ENCODE measurements at places on chromosomes 6 and 20. TPM values are rescaled to one million over a fixed set of nuclear protein-coding genes. Genes with fewer than 3 reads are reported as not detected.

DNA sequence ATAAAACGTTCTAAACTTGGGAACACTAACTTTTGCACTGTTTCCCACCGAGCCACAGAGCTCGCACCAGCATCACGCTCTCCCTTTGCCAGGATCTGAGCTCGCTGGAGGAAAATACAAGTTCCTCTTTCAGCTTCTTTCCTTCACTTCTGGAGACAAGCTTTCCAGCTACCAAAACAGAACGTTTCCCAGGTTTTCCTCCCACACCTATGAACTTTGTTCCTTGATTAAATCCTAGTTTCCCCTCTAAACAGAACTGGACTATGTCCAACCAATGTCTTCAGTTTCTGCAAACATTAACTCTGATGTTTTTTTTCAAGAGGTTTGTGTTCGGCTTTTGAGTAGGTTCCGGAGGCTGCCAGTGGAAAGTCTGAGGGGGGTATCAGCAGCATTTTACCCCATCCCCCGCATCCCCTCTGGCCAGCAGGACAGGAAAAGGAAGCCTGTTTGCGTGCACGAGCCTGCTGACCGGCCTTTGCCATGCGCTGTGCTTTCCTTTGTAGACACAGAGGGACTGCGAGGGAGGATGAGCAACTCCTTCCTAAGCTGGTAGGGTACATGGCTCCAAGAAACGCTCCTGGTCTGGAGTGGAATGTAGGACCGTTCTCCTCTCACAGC is 135.5 kb downstream of the LY86 start:
- peaks cover 18% of the 10 kb centered on the region for H3K4me1 ChIP-seq
- DNase-seq, result no peak
- no peak overlapping the region for H3K27ac ChIP-seq
- H3K36me3 ChIP-seq, result no peaks in the 10 kb centered on the region

- H3K36me3 ChIP-seq, result no peaks in the 10 kb centered on the region
- no peak overlapping the region for H3K27ac ChIP-seq
- no peak for DNase-seq
- H3K4me1 ChIP-seq, result no peaks in the 10 kb centered on the region
- H3K4me3 ChIP-seq, result no peak overlapping the region
- H3K27me3 ChIP-seq, result no peaks in the 10 kb centered on the region
These were observed 202.7 kb downstream of the MAFB start for GRCh38 chr20:40486297-40486696.

DNA sequence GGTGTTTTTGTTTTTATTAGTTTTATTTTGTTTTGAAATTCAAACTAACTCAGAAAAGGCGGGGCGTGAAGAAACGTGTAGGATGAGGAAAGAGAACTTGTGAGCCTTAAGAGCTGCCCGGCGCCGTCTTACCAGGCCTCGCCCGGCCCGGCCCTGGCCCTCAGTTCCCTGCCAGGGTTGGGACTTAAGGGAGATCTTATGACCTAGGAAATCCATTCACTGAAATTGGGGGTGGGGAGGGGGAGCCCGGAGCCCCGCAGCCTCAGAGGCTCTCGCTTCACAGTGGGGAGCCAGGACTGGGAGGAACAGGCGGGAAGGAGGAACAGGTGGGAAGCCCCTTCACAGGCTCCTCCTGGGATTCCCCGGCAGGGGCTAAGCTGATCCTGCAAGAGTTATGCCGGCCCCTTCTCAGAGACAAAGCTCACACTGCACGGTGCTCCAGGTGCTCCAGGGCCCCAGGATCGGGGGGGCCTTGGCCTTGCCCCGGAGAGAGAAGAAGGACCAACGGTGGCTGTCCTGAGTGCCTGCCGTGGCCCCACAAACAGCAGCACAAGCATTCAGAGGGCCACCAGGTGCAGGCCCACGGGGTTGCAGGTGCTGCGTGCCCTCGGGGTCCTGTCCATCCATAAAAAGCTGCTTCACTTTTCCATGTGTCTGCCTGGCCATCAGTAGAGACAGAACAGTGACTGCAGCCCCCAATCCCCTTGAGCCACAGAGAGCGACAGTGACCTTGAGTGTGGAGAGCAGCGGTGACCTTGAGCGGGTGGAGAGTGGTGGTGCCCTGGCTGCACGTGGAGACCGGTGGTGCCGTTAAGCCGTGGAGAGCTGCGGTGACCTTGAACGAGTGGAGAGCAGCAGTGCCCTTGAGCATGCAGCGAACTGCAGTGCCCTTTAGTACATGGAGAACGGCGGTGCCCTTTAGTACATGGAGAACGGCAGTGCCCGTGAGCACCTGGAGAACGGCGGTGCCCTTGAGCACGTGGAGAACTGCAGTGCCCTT is 152.7 kb downstream of the DLL1 start:
- H3K4me1 ChIP-seq, result no peaks in the 10 kb centered on the region
- H3K4me3 ChIP-seq, result no peak overlapping the region
- H3K36me3 ChIP-seq, result no peaks in the 10 kb centered on the region

Gene DNAH8
- 1.1 TPM for total RNA-seq

DNA sequence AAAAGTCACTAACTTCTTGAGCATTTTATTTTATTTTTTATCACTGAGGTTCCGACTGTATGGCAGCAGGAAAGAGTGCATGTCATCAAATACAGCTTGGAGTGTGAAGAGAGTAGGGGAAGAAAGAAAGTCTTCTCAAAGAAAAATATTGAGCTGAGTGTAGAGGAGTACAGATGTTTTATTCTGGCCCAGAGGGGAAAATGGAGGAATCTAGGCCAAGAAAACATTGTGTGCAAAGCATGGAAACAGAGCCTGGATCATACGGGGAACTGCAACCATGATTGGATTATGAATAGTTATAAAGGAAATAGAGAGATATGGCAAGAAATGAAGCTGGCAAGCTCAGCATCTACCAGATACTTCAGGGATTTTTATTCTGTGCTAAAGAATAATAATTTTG is 104.2 kb upstream of the SCGN start:
- no peak overlapping the region for H3K4me3 ChIP-seq
- no peaks in the 10 kb centered on the region for H3K36me3 ChIP-seq
- peaks cover 8% of the 10 kb centered on the region for H3K4me1 ChIP-seq
- DNase-seq, result no peak
- H3K27me3 ChIP-seq, result no peaks in the 10 kb centered on the region
- no peak overlapping the region for H3K27ac ChIP-seq

GRCh38 chr20:62692176-62692575 is 16.5 kb upstream of the NTSR1 start:
- H3K27me3 ChIP-seq, result no peaks in the 10 kb centered on the region
- H3K4me1 ChIP-seq, result no peaks in the 10 kb centered on the region
- H3K27ac ChIP-seq, result no peak overlapping the region
- no peak for DNase-seq
- no peaks in the 10 kb centered on the region for H3K36me3 ChIP-seq

GRCh38 chr6:62808565-62809293 is 402.5 kb upstream of the FKBP1C start:
- DNase-seq, result no peak
- no peaks in the 10 kb centered on the region for H3K4me1 ChIP-seq
- H3K27ac ChIP-seq, result no peak overlapping the region
- no peaks in the 10 kb centered on the region for H3K36me3 ChIP-seq
- no peak overlapping the region for H3K4me3 ChIP-seq

Gene C20orf141
- total RNA-seq, result not detected

DNA sequence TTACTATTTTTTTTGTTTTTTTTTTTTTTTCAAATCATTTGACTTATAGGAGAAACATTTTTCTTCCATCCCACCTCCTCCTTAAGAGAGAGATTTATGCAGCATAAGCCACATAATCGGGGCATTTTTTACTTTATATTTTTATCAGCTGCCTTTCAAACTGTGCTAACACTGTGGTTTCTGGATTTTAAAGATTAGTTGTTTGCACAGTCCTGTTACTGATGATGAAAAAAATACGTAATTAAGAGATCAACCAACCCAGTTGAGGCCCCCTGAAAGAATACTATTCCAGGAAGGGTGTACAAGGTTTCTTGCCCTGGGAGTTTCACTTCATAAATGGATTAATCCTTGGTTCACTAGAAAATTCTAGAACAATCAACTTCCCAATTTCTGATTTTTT is 68.3 kb downstream of the MMS22L start:
- H3K27me3 ChIP-seq, result no peaks in the 10 kb centered on the region
- no peak for DNase-seq
- H3K36me3 ChIP-seq, result peaks cover 1% of the 10 kb centered on the region

Gene CLVS2
- not detected for total RNA-seq

DNA sequence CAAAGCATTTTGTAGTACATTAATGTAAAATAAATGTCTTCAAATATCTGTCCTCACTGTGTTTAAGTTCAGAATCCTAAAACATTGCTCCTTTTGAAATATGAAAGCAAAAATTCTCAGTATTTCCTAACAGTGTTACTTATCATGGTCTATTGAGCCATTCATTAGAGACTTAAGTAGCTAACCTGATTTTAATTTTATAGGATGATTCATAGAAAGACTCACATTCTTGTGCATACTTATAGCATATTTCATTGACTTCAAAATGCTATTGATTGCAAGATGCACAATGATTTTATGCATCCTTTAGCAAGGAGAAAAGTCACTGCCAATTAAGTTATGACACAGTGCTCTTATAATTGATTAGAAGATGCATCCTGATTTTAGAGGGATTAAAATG is 85.7 kb downstream of the HIVEP1 start:
- H3K4me1 ChIP-seq, result no peaks in the 10 kb centered on the region
- H3K27me3 ChIP-seq, result no peaks in the 10 kb centered on the region
- no peak for DNase-seq
- no peak overlapping the region for H3K27ac ChIP-seq
- no peak overlapping the region for H3K4me3 ChIP-seq

GRCh38 chr6:38354037-38354381 is 285.7 kb downstream of the BTBD9 start:
- H3K4me1 ChIP-seq, result peaks cover 6% of the 10 kb centered on the region
- no peaks in the 10 kb centered on the region for H3K36me3 ChIP-seq
- no peak overlapping the region for H3K4me3 ChIP-seq
- no peak for DNase-seq
- no peak overlapping the region for H3K27ac ChIP-seq
- no peaks in the 10 kb centered on the region for H3K27me3 ChIP-seq

DNA sequence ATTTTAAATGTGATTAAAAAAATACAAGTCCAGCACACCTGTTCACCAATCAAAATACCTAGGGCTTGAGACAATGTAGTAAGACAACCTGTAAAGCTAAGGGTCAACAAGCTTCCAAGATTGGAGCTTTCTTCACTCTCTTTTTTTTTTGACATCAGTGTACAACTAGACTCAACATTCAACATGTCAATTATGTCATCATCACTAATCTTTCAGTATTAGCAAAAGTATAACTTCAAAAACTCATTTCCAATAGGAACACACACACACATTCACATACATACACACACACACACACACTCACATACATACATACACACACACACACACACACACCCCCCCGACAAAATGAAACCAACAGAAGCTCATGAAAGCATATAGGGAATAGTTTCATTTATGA is 26.0 kb downstream of the PRKN start:
- no peaks in the 10 kb centered on the region for H3K27me3 ChIP-seq
- H3K27ac ChIP-seq, result no peak overlapping the region
- no peak overlapping the region for H3K4me3 ChIP-seq
- H3K4me1 ChIP-seq, result peaks cover 6% of the 10 kb centered on the region
- H3K36me3 ChIP-seq, result no peaks in the 10 kb centered on the region
- no peak for DNase-seq

Gene OTOR
- not detected for total RNA-seq

- no peak for DNase-seq
- no peaks in the 10 kb centered on the region for H3K36me3 ChIP-seq
- H3K27ac ChIP-seq, result no peak overlapping the region
- no peaks in the 10 kb centered on the region for H3K27me3 ChIP-seq
- no peak overlapping the region for H3K4me3 ChIP-seq
- peaks cover 3% of the 10 kb centered on the region for H3K4me1 ChIP-seq
These were observed 71.9 kb upstream of the RREB1 start for GRCh38 chr6:7035837-7036249.

GRCh38 chr6:31597006-31597405 is 4.2 kb upstream of the NCR3 start:
- H3K4me3 ChIP-seq, result no peak overlapping the region
- H3K27ac ChIP-seq, result no peak overlapping the region
- no peaks in the 10 kb centered on the region for H3K27me3 ChIP-seq
- no peaks in the 10 kb centered on the region for H3K36me3 ChIP-seq
- peak; percentile 86 for DNase-seq

DNA sequence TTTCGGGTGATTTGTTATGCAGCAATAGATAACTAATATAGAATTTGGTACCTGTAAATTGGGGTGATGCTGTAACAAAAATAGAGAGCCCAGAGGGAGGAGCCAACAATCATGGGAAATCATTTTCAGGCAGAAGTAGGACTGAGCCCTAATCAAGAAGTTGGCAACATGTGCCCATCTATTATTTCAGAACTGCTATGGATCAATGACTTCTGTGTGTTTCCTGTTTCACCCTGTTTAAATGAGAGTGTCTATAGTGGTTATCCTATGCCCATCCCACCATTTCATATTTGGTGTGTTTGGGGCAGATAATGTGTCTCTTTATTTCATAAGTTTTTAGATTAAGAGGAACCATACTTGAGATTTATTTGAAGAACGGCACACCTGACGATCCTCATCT is 330.8 kb upstream of the CITED2 start:
- no peak overlapping the region for H3K27ac ChIP-seq
- no peaks in the 10 kb centered on the region for H3K27me3 ChIP-seq
- H3K4me3 ChIP-seq, result no peak overlapping the region
- no peaks in the 10 kb centered on the region for H3K36me3 ChIP-seq
- H3K4me1 ChIP-seq, result no peaks in the 10 kb centered on the region

DNA sequence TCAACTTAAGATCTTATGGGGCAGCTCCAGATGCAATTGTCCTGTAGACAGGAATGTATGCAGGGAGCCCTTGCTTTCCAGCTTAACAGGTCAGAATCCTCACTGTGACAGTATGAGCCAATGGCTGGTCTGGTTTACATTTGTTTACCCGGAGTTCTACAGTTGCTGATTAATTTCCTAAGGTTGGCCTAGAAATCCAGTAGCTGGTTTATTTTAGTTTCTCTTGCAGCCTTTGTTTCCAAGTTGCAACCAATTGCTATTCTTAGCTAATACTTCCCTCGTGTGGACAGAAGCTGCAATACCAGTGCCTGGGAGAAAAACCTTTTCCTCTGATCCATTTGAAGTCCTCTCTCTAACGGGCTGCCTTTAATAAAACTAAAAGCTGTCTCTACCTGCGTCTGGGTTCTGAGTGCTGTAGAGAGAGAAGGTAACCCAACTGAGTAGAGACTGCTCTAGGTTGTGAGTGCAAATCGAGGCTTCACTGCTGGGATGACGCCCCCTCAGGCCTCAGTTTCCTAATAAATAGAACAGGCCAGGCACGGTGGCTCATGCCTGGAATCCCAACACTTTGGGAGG is 45.9 kb downstream of the ZNF217 start:
- H3K36me3 ChIP-seq, result no peaks in the 10 kb centered on the region
- peak; percentile 45 for DNase-seq
- H3K4me1 ChIP-seq, result no peaks in the 10 kb centered on the region
- no peak overlapping the region for H3K4me3 ChIP-seq

GRCh38 chr20:18780385-18781130 is 33.0 kb upstream of the SCP2D1 start:
- H3K27me3 ChIP-seq, result peaks cover 2% of the 10 kb centered on the region
- no peaks in the 10 kb centered on the region for H3K4me1 ChIP-seq
- H3K27ac ChIP-seq, result no peak overlapping the region
- no peak overlapping the region for H3K4me3 ChIP-seq
- DNase-seq, result no peak

- no peaks in the 10 kb centered on the region for H3K27me3 ChIP-seq
- no peaks in the 10 kb centered on the region for H3K4me1 ChIP-seq
- H3K36me3 ChIP-seq, result no peaks in the 10 kb centered on the region
- no peak for DNase-seq
- no peak overlapping the region for H3K4me3 ChIP-seq
- H3K27ac ChIP-seq, result no peak overlapping the region
These were observed 553.9 kb downstream of the PTPRT start for GRCh38 chr20:42635699-42636411.
